ENCODE measurements at places on chromosomes 5 and 9.

DNA sequence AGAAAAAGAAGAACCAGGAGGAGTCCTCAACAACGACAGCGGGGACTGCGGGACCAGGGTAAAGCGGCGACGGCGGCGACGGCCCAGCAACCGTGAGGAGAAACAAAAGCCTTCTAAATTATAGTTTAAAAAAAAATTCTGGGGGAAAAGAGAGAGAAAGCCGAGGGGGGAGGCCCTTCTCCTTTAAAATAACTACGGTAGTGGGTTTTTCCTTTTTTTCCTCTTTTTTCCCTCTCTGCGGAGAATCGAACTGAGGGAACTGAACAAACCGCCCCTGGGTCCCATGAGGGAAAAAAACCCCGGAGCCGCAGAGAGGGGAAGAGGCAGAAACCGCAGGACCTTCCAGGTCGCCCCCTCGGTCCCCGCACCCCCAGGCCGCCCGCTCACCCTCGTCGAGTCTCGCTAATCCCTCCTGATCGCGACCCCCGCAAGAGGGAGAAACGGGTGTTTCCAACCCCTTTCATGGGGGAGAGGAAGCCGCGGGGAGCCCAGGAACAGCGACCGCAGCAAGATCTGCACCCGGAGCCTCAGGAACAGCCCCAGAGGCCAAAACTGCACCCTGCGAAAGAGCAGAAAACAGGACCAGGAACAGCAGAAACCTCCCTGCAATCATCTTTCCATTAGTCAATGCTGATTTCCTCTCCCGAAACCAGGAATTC, 453 bp downstream of the CPEB4 start:
- DNase-seq, result no peak

DNA sequence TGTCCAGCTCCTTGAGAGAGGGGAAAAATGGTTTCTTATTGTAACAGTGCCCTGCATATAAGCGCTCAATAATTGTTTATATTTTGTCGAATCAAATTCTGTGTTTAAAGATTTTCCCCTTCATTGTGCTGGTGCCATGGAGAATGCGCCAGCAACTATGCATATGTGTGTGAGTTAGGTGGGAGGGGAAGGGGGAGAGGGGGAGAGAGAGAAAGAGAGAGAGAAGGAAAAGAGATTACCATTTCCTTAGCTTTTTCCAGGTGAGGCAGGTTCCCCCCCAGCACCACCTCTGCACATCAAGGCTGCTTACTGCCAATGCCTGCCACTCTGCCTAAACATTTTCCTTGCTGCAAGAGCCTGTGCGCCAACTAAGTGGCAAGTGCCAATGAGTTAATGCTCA, 111.0 kb downstream of the PJA2 start:
- DNase-seq, result no peak

DNA sequence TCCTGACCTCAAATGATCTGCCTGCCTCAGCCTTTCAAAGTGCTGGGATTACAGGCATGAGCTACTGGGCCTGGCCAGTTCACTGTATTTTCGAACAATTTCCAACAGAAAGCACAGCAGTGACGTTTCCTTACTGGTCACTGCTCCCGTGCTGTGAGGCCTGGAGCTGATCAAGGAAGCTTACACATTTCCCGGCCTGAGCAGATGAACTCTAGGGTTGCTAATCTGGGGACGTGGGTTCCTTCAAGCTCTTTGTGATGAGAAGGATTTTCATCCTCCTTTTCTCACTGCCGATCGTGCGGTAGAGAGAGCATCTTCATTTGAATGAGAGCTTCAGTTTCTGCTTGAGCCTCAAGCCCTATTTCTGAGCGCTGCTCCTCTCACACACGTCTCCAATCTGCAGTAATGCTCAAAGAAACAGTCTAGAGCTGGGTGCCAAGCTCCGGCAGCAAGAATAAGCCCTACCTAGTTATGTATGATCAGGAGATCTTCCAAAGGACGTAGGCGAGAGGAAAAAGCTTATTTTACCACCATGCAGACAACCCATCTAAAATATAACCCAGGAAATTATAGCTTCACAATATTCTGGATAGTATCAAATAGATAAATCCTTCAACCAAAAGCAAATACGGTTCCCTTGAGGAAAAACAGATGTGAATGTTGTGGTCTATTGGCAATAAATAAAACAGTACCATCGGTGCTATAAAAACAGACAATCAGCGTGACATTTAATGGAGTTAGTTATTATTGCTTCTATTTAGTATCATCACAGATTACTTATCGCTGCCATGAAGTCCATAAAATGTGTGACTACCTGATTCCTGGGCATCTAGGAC, 7.3 kb upstream of the SPATA24 start:
- no peak for DNase-seq

GRCh38 chr9:126558051-126558665, 55.6 kb upstream of the LMX1B start:
- DNase-seq, result peak; percentile 78

DNA sequence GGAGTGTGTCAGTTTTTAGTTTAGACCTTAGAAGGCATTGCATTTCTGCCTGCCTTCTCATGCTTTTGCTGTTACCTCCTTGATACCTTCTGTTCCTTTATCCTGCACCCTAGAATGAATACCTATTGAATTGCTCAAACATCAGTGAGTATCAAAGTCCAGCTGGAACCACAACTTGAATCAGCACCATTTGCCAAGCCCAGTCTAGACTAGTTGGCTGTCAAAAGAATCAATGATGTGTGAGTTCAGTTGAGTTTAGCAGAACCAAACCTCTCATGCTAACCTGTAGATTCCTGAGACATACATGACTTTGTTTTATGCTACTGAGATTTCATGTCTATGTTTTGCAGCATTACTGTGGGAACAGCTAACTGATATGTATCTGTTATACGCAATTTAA, 116.6 kb downstream of the FAM170A start:
- no peak for DNase-seq

DNA sequence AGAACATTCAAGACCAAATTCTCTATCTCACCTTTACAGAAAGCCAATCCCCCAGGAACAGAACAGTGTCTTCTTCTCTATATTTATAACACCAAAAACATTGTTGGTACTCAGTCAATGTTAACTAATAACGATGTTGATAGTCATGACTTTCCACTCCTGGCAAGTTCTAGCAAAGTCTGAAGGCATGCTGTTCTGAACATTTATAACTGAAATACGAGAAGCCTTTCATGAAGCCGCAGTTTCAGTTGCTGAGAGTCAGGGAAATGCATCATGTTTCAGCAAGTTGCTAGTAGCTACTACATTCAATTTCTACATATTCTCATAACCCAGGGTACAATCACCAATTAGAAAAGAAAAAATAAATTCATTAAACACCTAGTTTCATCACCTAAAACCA, 301.4 kb downstream of the PDE4D start:
- DNase-seq, result peak; percentile 7

GRCh38 chr9:36316611-36317317, 58.5 kb upstream of the GNE start:
- DNase-seq, result no peak

- no peak for DNase-seq
Observed at GRCh38 chr9:97293207-97293721, 14.2 kb upstream of the CCDC180 start.

- no peak for DNase-seq
Observed at GRCh38 chr9:96721731-96722429, 56.0 kb downstream of the ZNF510 start.

GRCh38 chr5:114252226-114252625, 109.6 kb upstream of the KCNN2 start:
- no peak for DNase-seq

DNA sequence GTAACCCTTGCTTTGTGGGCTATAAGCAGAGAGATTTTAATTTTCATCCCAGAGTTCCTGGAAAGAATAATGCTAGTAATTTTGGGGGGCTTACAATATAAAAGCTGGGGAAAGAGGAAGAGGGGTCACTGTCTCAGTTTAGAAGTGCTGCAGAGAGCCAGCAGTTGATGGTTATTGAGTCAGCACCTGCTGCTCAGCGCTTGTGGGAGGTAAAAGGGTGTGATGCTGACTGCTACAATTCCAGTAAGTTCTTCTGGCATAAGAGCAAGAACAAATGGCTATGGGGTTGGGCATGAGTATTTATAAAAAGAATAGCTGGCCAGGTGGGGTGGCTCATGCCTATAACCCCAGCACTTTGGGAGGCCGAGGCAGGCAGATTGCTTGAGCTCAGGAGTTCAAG, 88.5 kb downstream of the MAST4 start:
- no peak for DNase-seq

- DNase-seq, result peak; percentile 54
Observed at GRCh38 chr5:1799110-1799601, 481 bp downstream of the MRPL36 start.

- no peak for DNase-seq
Observed at GRCh38 chr5:172417130-172417841, 37.0 kb downstream of the SH3PXD2B start.

- no peak for DNase-seq
Observed at GRCh38 chr5:80248378-80248777, 7.5 kb downstream of the SERINC5 start.

GRCh38 chr5:74625742-74626241, 14.7 kb downstream of the ENC1 start:
- no peak for DNase-seq

Measured in AG08396 (cell line).